ENCODE measurements at places on chromosomes 7 and 10.

DNA sequence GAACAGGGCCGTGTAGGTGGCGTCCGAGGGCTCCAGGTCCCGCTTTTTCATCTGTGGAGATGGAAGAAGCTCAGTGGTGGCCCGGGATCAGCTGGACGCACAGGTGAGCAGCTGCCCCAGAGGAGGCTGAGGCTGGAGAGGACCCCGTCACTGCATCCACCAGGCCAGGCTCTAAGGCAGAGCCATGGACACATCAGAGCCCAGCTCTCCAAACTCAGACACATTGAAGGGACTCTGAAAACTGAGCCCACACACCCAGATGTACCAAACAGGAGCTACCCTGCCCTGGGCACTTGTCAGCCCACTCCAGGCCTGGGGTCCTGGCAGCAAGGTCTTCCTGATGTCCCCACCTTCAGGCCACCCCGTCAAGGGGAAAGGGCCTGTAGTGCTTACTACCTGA lies 8.8 kb downstream of the PTCD1 start:
- DNase-seq, result no peak

GRCh38 chr7:76372984-76373833 lies 14.4 kb upstream of the YWHAG start:
- no peak for DNase-seq

GRCh38 chr7:47080816-47081215 lies 501.1 kb downstream of the TNS3 start:
- DNase-seq, result no peak

DNA sequence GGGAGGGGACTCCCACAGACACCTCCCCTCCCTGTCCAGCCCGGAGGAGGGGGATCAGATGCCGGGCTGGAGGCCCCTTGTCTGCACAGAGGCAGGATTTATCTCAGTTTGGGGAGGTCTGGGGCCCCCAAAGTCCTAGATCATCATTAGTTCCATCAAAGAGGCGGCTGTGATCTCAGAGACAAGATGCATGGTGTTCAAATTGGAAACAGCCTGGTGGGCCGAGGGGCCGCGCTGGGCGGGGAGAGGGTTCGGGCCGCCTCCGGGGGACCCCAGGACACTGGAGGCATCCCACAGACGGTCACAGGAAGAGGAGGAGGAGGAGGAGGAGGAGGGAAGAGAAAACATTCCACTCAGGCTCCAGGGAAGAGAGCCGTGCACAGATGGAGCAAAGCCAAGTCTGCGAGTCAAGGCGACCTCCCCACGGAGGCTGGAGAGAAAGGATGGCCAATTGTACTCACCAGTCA lies 69.5 kb upstream of the CUX1 start:
- no peak for DNase-seq

Data from GM19239 (cell line).